ENCODE measurements at places on chromosomes 4 and X.

DNA sequence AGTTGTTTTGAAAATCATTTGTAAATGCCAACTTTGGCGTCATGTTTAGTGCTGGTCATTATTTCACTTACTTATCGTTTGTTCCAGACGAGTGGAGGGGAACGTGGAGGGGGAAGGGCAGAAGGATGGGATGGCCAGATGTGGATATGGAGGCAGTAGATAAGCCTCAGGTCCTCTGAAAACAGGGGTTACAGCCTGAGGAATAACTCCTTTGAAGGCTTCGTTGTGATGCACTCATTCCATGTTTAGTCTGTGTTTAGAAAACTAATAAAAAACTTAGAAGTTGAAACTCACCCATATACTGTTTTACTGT lies 1.1 kb downstream of the MOB1B start:
- DNase-seq: no peak

- no peak for DNase-seq
These were observed 428.9 kb upstream of the GNPDA2 start for GRCh38 chr4:45155081-45155777.

GRCh38 chrX:13200398-13200797 lies 119.5 kb downstream of the ATXN3L start:
- no peak for DNase-seq

GRCh38 chr4:182346250-182346649 lies 103.0 kb downstream of the TENM3 start:
- DNase-seq: no peak

DNA sequence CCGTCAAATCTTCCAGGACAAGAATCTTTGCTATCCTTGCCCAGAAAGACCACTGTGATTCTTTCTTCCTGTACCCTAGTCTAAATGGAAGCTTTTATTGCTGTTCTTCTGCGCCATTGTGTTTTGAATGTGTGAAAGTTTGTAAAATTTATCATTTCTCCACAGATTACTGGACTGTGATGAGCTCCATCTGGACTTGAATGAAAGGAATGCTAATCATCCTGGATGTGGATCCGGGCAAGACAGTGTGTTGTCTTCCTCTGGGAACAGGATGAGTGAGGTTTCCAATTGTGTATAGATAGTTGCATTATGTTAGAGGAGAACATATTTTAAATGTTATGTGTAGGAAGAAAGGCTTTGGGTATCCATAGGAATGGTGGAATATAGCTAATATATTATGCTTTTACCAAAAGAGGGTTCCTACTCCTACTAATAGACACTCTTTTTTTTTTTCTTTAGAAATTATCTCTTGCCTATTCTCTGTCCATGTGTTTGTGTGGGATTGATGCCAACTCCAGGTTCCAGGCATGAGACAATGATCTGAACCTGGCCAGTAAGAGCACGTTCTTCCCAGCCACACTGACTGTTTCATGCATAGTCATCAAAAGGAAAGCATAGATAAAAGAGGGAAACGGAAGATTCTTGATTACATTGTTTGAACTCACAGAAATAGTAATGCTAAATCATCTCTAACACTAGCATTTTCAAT lies 803.6 kb upstream of the ADGRL3 start:
- DNase-seq: no peak

- no peak for DNase-seq
These were observed 118.8 kb upstream of the CBR4 start for GRCh38 chr4:169128902-169129301.

- no peak for DNase-seq
These were observed 15.7 kb downstream of the RPL9 start for GRCh38 chr4:39442998-39443397.

DNA sequence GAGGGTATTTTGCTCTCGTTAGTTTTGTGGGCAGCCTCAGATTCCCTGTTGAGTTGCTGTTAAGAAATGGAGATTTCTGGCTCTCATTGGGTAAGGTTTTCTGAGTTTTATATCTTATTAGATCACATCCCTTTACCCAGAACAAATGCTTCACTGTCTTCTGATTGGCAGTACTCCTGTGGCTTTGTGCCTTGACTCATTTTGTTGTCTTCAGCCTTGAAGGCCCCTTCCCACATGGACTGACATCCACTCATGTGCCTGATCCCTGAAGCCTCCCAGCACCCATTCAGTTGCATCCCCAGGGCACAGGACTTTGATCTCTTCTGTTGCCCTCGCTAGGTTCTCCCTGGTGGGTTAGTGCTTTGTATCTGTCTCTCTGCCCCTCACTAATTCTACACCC lies 10.4 kb downstream of the MED28 start:
- no peak for DNase-seq

DNA sequence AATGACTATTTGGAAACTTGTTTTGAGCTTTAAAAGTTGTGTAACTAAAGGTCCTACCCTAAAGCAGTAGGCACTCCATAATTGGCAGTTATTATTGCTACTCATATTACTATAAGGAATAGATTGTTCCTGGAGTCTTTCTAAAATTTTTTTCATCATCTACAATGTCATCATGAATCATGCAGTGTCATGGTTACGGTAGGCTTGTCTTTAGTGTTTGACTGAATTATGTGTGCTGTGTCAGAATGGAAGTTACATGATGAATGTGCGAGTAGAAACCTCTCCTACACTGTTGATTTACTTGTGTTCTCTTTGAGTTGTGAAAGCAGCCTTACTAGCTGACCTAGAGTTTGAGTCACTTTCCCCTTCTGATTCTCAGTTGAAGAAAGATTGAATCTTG lies 1099.9 kb downstream of the RAPGEF2 start:
- no peak for DNase-seq

DNA sequence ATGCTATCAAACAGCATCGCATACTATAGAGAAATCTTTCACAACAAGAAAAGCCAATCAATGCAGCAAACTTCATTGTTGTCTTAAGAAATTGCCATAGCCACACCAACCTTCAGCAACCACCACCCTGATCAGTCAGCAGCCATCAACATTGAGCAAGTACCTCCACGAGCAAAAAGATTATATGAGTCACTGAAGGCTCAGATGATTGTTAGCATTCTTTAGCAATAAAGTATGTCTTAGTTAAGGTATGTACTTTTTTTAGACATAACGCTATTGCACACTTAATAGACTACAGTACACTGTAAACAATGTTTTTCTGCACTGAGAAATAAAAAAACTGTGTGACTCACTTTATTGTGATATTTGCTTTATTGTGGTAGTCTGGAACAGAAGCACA lies 37.8 kb upstream of the FUNDC1 start:
- no peak for DNase-seq

DNA sequence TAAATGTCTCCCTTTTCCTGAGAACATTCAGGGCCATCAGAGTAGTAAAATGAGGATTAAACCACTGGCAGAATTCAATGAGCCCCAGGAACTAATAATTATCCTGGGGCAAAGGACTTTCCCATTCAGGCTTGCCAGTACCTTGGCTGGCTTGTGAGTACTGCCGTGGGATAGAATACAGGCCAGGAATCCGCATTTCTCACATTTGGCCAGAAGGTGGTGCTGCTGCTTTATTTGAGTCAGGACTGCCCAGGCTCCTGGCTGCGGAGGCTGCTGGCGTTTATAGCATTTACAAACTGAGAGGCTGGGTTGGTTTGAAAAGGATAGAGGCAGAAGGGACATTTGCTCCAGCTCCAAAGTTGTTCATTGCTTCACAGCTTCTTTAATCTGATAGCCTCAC lies 91.4 kb downstream of the RTL9 start:
- peak; percentile 67 for DNase-seq

DNA sequence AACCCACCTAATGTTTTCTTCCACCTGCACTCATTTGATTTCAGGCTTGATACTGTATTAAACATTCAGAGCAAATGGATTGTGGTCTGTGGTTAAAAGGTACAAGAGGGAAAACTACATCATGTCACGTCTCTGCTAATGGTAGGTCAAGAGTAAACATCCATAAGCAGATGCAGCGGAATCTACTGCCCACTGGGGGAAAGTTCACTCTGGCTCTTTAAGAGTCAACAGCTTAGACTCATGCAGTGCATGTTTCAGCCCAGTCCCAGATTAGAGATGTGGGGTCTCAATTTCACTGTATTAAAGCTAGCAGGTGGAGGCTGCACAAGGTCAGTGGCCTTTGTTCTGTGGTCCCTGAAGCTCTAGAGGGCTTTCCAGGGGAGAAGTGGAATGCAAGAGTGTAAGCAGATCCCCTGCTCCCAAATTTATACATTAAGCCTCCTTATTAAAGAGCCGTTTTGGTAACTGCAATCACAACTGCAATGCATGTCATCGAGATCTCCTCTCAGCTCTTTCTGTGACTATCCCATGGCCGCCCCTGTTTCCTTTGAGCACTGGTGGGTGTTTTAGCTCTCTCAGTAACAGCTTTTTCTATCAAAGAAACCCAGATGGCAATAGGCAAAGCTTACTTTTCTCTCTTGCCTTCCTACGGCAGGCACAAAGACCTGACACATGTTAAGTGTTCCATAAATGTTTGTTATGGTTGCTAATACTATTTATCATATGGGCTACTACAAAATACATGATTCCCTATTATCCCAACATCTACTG lies 53.4 kb downstream of the LDB2 start:
- no peak for DNase-seq

GRCh38 chr4:4854649-4855295 lies 4.7 kb upstream of the MSX1 start:
- no peak for DNase-seq

DNA sequence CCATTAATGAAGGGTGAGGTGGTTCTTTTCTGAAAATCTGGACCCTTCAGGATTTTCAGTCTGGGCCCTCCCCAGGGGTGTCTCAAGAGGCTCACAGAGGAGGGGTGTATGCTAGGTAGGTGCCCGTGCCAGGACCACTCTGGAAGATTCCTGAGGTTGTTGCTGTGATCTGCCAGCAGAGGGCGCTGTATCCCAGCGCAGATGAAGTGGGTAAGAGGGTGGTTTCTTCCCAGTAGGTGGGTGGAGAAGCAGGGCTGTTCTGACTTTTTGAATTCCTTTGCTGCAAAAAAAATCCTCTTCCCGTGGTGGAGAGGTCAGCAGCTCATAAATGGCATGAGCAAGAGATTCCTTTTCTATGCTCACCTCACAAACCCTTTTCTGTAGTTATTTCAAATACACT lies 51.1 kb downstream of the SCML1 start:
- no peak for DNase-seq
